ENCODE measurements at places on chromosomes 3 and 15.

DNA sequence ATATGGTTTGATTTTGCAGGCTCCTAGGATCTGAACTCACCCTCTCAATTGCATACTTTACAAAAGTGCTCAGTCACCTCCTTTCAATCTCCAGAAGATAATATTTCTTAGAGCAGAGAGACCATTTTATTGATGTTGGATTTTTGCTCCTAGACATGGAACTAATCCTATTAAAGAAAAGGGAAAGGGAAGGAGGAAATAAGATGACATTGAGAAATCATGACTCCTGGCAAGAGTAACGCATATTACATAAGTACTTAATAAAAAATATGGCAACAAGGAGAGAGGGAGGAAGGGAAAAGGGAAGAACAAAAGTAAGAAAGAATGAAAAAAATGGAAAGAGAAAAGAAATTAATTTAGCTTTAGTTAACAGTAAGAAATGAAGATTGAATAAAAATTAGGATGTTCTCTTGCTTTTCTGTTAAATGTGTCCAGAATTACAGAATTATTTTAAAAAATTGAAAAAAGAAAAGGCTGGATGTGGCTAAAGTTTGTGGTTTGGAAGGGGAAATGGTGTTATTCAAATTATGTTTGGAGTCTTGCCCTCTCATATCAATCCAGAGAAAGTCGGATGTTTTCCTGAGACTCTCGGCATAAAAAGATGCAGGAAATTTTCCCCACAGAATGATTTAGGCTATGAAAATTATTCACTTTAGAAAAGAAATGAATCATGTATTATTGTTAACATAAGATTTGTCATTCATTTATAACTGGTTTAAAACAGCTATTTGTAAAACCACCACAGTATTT is 474.0 kb downstream of the FGF12 start:
- no peak for DNase-seq

- no peak for DNase-seq
Observed at GRCh38 chr3:83498361-83499016, 1460.3 kb upstream of the CADM2 start.

- no peak for DNase-seq
Observed at GRCh38 chr3:10523561-10523960, 18.2 kb upstream of the ATP2B2 start.

GRCh38 chr3:13417166-13417947 is 2.8 kb downstream of the NUP210 start:
- no peak for DNase-seq

- no peak for DNase-seq
Observed at GRCh38 chr3:197518881-197519421, 36.8 kb downstream of the BDH1 start.

DNA sequence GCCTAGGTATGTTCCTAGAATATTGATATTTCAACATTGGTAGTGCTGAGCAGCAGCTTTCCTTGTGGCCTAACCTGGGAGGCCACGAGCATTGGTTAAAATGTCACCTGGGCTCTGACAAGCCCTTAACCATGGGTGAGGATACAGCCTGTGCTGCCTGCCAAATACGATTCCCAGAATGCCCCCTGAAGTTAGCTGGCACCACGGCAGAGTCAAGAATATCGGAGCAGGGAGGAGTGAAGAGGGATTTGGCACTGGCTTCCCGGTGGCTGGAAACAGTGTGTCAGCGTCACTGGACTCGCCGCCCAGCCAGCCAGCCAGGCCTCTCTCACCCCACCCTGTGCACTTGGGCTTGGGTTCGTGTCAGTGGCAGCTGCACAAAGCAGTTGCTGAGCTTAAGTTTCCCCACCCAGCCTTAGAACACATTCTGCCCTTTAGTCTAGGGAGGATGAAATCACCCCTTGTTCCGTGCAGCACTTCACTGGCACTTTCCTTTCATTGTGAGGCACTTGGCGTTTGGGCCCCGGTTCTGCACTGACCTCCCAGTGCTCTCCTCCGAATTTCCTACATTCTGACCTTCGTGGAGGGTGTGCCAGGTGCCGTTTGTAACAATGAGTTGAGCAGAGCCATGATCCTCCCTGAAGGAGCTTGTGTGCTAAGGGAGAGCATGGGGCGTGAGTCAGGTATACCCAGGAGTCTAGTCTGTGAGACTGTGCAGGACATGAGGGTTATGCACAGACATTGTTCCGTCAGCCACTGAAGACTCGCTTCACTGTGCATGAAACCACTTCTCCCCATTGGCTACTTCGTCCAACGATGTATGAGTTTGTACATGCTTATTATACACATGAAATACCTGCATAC is 152.8 kb upstream of the BHLHE40 start:
- no peak for DNase-seq

DNA sequence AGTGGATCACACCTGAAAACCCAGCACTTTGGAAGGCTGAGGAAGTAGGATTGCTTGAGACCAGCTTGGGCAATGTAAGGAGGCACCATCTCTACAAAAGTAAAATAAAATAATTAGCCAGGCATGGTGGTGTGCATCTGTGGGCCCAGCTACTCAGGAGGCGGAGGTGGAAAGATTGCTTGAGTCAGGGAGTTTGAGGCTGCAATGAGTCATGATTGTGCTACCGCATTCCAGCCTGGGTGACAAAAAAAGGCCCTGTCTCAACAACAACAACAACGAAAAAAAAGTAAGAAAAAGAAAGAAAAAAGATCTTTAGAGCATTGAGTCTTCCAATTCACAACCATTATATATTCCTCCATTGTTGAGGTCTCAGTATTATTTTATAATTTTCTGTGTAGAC is 192.4 kb upstream of the DPH6 start:
- no peak for DNase-seq

DNA sequence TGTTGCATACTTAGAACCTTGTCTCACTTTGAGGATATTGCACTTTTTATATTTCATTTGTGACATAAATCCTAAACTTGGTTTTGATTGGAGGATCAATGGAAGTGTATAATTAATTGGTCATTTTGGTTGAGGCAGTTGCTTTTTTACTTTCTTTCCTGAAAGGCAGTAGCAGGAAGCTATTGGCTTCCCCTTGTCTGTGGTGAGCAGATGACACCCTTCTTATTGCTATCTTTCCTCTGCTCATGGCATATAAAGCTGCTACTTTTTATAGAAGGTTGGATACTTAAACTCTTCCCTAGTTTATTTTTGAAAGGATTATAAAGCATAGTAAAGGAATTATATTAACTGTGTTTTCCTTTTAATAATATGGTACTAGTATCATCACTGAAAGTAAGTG is 28.6 kb downstream of the FAM98B start:
- DNase-seq = no peak

- no peak for DNase-seq
Observed at GRCh38 chr15:59501597-59501996, 63.6 kb downstream of the FAM81A start.

DNA sequence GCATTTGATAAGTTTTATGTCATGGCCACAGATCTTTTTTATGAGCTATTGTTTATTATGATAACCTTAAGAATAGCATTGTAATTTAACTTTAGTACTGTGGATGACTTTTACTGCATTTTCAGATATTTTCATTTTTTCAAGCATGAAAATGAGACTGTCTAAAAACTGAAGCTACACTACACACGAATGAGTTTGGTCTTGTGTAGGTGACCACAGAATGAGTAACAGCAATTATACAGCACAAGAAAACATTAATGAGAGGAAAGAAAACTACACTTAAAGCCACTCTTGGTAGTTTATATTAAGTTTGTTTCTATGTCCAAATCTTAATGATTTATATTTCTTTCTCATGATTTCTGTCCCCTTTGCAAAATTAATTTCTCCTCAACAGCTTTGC is 809.2 kb downstream of the NAALADL2 start:
- no peak for DNase-seq

- DNase-seq = no peak
Observed at GRCh38 chr3:125003859-125004595, 51.8 kb downstream of the HEG1 start.

DNA sequence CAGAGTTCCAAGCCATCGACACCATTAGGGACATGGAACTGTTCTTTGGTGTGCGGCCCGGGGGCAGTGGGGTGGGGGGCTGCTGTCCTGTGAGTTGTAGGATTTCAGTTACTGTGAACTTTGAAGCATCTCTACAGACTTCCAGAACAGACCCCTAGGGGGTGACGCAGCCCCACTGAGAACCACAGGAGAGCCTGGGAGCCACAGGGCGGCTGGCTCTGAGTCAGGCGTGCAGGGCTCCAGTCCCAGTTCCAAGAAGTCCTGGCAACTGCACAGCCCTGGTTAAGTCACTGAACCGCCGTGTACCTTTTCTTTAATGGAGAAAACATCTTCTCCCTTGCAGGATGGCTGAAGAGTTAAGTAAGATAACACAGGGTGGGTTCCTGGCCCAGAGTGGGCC is 23.5 kb upstream of the LRTM1 start:
- no peak for DNase-seq

DNA sequence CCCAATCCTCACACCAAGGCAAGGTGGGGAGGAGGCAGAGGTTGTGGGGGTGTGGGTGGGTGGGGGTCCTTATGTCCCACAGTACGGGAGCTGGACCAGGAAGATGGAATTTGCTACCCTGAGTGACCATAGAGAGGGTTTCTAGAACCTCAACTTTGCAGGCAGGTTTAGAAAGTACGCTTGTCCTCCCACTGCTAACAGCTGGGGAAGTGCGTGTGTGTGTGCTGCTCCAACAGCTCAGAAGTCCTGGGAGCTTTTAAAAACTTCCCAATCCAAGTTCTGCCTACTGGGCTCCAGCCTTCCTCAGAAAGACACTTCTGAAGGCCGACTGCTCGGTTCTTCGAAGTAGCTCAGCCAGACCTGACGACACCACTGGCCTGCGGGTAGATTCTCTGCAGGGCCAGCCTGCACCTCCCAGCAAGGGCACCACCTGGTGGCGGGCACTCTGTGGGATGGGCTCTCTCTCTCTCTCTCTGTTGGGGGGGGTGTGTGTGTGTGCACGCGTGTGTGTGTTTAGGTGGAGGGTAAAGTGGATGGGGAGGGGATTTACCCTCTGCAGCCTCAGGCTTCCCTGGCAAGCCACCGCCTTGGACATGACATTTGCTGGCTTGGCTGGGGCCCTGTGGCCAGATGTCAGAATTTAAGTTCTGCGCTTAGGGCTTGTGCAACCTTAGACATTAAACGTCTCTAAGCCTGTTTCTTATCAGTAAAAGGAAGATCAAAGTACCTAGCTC is 15.6 kb downstream of the TMEM158 start:
- DNase-seq = peak; percentile 59

- no peak for DNase-seq
Observed at GRCh38 chr15:77622209-77622933, 10.3 kb downstream of the LINGO1 start.

DNA sequence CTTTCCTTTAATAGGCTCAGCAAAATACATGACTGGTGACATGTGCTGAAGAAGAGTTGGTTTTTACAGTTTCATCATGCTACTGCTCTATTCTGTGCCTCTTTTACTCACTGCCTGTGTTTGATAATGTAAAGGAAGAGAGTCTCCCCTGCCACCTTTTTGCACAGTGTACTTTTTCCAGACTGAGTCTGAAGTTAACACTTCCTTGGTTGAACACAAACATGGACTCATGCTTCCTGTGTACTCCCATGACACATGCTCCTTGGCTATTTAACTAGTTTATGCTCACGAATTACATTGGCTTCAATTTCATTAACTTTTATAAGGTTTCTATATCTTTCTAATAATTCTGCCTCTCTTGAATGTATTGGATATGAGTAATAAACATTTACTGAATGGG is 396.1 kb downstream of the VGLL3 start:
- DNase-seq = no peak

DNA sequence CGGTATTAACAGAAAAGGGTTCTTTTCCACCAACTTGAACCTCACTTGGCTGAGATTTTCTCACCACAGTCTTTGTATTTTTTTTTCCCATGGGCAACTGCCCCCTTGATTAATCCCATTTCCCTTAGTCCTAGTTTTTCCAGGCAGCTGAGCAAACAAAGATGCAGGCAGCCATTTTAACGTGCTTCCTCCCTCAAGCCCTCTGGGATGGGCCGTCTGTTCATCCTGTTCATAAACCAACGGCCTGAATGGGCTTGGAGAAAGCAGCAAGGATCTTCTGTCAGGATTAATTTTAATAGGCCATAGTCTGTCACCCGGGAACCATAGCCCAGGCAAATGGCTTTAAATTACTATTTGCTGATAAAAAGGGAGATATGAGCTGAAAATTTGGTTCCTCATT is 10.4 kb upstream of the POLR2M start:
- DNase-seq = no peak

- no peak for DNase-seq
Observed at GRCh38 chr15:57031605-57032004, 113.2 kb downstream of the TCF12 start.

GRCh38 chr3:146470425-146470990 is 1.1 kb upstream of the PLSCR2 start:
- no peak for DNase-seq

DNA sequence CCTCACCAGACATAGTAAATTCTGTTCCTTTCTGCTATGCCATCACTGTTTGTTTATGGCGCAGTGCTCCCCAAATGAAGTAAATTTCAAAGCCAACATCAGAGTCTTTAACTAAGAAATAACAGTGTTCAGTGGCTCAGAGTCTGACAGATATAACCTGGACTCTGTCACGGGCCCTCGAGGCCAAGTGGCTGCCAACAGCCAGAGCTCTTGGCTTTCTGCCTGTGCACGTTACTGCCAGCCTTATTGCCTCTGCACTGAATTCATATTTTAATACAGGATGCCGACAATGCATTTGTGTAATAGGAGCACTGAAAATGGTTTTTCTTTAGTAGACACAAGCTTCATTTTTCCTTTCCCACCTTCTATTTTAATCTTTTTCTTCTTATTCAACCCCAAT is 219.9 kb downstream of the NLGN1 start:
- DNase-seq = no peak

- DNase-seq = no peak
Observed at GRCh38 chr15:67240235-67241131, 14.0 kb downstream of the AAGAB start.

DNA sequence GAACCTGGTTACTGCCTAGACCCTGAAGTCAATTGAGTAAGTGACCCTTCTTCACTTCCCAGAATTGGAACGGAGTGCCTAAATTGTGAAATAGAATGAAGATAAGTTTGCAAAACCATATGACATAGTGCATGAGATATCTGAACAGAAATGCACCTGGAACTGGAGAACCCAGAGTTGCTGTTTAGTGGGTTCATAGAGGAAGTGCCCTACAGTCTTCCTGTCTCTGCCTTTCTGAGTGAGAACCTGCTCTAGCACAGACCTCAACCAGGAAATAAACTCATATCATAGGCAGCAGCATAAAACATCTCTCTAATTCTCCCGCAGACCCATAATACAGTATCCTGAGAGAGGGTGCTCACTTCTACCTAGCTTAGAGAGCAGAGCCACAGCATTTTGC is 82.9 kb downstream of the EOMES start:
- DNase-seq = no peak

- DNase-seq = no peak
Observed at GRCh38 chr3:195085356-195086130, 185.4 kb downstream of the XXYLT1 start.

DNA sequence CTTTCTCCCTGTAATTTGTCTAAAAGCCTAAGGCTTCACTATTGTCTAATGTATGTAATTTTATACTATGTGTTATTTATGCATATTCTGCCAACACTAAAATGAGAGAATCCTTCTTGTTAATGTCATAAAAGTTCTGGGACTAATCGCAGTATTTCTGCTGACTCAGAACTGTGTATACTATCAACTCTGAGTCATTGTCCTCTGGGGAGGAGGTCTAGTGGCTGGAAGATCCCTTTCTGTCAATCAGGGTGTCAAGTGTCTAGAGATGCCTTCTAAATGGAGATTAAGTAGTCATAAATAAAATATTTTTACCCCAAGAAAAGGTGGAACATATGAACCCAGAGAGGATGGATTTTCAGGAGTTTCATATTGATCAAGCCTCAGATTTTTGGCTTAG is 473.4 kb downstream of the AGBL1 start:
- no peak for DNase-seq

All from stimulated activated CD8-positive, alpha-beta memory T cell treated with anti-CD3 and anti-CD28 coated beads, Interleukin-7, amount 100 ng/mL, for 1 hour (primary cell).